ENCODE measurements at places on chromosomes 11 and 22.

- peak; percentile 54 for DNase-seq
Observed at GRCh38 chr11:57464539-57465181, 4.3 kb downstream of the RTN4RL2 start.

DNA sequence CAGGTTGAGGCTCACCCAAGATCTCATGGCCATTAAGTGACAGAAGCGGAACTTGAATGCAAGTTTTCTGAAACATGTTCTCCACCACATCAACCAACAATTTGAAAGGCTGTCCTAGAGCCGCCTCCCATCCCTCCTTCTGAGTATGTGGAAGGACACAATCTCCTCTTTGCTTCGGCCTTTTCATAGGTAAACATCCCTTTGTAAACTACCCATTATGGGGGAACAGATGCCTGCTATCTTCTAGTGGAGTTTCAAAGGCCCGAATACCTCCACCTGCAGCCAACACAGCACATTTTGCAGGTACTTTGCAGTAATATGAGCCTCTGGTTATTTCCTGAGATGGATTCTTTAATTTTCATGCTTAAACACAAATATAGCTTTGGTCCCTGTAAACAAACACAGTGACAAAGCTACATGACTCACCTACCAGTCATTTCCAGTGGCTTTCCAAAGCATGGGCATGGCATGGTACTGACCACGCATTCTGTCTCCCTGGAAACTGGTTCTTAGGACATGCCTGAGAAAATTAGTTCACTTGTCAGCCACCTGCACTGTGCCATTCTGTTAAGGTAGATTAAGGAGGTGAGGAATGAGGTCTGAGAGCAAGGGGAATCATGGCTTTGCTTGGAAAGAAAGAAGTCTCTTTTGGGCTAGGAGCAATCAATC, 60.2 kb downstream of the EHF start:
- no peak for DNase-seq

DNA sequence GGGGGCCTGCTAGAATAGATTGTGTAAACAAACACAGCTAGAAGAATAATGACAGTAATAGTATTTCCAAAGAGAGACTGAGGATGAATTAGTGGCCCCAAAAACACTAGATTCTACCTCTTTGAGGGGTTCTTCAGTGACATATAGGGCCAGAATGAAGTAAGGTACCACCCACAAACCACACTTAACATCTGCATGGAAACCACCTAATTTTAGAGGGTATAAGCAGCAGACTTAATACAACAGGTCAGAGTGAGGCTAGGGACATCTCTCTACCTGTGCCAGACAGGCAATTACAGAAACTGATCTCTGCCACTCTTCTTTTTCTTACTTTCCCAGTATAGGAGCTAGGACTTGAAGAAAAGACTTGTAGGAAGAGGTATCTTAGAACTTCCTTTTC, 20.1 kb downstream of the ELP4 start:
- no peak for DNase-seq

- DNase-seq, result no peak
Observed at GRCh38 chr11:65539744-65540289, 14.9 kb downstream of the SCYL1 start.

- no peak for DNase-seq
Observed at GRCh38 chr11:41519696-41520095, 60.2 kb upstream of the LRRC4C start.

DNA sequence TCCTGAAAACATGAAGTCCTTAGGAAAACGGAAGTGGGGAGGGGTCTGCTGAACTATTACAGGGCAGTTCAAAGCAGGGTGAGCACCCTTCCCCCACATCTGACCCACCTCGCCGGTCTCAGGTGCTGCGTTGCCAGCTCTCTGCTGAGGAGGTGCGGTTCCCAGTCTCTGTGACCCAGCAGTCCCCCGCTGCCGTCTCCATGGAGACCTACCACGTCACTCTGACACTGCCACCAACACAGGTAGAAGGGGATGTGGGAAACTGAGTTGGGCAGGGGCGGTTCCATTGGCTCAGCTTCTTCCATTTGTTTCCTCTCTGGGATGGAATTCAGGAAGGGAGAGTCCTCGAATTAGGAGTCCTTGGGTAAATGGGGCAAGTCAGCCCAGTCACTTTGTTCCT, 3.3 kb downstream of the C2CD2L start:
- DNase-seq, result no peak

DNA sequence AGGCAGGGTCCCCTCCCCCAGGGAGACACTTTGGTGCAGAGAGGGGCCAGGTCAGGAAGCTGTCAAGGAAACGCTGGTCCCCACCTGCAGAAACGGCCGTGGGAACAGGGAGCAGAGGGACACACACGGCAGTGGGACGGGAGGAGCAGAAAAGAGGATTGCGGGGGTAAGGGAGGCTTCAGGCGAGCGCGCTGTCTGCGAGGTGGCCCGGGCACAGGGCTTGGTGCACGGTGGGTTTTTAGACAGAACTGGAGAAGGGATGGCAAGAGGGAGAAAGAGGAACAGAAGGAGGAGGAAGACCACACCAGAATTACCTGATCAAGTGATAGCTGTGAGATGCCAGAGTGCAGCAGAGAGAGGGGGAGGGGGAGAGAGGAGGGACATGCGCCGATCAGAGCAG, 6.0 kb upstream of the KLHL35 start:
- DNase-seq, result no peak

DNA sequence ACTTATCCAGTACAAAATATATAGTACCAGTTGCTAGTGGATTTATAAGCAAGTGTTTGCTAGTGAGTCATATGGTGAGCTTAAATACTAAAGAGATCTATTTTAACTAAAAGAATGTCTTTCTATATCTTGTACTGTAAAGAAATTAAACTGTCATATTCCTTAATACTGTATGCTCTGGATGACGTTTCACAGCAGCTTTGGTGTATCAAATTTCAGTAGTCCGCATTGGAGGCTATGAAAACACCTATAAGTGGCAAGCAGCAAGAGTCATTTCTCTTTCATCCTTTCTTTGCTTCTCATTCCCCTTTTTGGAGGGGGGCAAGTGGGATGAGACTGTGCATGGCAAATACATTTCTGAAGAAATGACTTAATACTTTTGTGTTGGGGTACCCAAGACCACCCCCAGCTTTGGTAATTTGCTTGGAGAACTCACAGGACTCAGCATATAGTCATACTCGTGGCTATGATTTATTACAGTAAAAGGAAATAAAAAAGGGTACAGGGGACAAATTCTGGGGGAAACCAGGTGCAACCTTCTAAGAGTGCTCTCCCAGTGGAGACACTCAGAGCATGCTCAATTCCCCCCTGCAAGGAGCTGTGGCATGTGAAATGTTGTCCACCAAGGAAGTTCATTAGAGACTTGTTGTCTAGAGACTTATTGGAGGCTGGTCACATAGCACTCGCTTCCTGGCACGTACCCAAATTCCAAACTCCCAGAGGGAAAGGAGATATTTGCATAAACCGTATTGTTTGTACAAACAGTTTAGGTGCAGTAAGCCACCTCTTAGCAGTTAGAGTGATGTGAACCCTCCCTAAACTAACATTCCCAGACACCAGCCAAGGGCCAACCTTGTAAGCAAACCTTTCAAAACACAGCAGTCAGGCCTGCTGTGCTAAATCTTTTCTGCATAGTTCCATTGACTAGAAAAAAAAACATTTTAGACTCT, 210.8 kb downstream of the PGR start:
- no peak for DNase-seq

- DNase-seq, result no peak
Observed at GRCh38 chr11:72245263-72245816, 1.4 kb upstream of the PHOX2A start.

GRCh38 chr11:108726077-108726800, 61.4 kb downstream of the DDX10 start:
- no peak for DNase-seq

GRCh38 chr11:130573767-130574166, 125.3 kb downstream of the ADAMTS15 start:
- no peak for DNase-seq

GRCh38 chr11:129933262-129933661, 37.9 kb upstream of the NFRKB start:
- no peak for DNase-seq

DNA sequence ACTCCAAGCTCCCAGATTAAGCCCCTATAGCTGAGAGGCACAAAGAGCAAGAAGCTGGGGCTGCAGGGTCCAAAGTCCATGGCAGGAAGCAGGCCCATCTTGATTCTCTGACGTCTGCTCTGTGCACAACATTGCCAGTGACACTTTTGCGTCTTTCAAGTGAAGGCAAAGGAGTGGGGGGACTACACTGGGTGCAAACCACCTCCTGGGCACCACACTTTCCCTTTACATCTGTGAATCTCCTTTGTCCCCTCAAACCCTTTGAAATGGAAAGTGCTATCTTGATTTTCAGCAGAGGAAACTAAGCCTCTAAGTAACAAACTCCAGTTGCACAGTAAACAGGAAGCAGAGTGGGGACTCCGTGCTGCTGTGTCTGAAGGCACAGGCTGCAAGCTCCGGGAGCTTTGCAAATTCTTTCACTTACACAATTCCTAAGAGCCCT, 428.0 kb downstream of the LARGE1 start:
- no peak for DNase-seq

DNA sequence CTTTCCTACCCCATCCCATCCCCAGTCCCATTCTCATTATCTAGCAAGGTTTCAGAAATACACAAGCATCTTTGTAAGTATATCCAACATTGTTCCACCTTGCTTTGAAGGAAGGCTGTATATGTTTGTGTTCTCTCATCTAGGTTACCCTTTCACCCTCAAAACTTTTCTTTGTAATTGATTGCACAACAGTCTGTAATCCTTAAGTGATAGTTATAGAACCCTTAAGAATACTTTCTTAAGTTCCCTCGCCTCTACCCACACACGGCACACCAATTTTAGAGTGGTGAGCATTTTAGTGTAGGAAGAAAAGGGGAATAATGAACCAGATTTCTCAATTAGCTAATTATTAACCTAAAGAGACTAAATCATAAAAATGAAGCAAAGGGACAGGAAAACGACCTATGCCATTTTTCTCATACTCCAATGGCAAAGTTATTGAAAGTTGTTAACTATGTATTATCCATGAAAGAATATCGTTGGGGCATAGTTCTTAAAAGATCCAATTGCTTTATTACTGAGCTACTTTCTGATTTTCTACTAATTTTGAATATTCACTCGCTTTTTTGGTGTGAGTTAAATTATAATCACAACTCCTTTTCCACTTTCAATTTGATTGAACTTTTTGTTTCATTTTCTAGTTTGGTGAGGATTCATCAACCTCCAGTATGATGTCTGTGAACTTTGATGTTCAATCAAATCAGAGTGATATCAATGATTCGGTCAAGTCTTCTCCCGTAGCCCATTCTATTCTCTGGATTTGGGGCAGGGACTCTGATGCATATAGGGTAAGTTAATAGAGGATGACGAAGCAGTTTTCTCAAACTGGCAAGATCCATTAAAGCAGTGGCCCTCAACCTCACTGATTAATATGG, 44.9 kb downstream of the TTC17 start:
- no peak for DNase-seq

DNA sequence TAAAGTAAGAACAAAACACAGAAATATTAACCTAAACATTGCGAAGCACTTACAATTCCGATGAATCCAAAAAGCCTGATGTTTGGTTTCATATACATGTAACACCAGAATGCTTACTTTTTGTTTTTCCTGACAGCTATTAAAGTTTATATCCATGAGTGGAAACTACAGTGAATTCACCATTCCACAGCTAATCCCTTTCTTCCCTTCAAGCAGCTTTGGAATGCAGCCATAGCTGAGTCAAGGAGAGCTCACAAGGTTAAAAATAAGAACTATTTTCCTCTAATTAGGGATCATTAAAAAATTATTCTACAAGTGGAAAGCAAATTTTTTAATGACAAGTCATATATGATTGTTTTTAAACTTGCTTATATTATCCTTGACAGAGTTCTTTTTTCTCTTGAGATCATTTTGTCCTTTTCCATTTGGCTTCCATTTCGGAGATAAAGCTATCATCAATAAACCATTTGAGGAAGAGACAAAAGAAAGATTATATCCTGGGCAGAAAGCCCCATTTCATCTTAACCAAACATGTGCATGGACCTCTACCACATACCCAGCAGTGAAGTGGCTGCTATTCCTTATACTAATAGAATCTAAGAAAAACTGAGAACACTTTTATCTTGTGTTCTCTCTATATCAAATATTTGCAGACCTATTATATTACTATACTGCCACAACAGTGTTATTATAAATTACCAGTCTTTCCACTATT, 19.7 kb upstream of the FIBIN start:
- DNase-seq, result no peak

DNA sequence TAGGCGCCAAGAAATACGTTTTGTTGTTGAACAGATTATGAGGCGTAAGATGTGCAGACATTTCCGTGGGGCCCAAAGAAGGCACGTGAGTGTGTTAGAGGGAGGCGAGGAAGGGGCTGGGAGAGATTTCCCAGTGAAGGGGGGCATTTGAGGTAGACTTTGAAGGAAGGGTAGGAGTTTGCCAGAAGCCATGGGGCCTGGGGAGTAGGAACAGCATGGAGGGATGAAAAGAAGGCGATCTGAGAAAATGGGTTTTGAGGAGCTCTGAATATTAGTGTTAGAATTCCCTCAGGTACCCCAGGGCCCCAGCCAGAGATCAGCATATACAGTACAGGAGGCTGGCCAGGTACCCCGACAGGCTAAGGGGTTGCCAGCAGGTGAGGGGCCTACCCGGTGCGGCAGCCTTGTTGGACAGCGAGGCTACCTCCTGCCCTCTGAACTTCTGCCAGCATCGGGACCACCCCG, 414 bp upstream of the MIEF1 start:
- no peak for DNase-seq

- peak; percentile 55 for DNase-seq
Observed at GRCh38 chr11:8258784-8259183, 4.9 kb downstream of the LMO1 start.

DNA sequence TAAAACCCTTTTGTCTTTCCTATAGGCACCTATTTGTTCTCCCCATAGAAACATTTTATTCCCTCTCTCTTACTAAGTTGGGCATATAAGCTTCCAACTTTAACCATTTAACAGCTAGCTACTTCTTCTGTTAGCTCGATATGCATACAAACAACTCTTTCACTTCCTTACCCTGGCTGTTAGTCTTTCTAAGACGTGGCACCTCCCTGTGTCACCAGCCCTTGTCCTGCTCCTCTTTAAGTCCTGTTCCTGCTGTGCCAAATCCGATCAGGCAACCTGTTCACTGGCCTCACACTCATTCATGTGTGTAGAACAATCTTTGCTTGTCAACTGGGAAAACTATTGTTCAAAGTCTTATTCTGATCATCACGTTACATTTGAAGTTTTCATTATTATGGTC, 1376.1 kb upstream of the TENM4 start:
- no peak for DNase-seq
